ENCODE measurements at places on chromosomes 2 and 18.

- DNase-seq = no peak
These were observed 1.6 kb upstream of the PDCL3 start for GRCh38 chr2:100561191-100561590.

- no peak for DNase-seq
These were observed 356.3 kb downstream of the PARD3B start for GRCh38 chr2:204901591-204901990.

DNA sequence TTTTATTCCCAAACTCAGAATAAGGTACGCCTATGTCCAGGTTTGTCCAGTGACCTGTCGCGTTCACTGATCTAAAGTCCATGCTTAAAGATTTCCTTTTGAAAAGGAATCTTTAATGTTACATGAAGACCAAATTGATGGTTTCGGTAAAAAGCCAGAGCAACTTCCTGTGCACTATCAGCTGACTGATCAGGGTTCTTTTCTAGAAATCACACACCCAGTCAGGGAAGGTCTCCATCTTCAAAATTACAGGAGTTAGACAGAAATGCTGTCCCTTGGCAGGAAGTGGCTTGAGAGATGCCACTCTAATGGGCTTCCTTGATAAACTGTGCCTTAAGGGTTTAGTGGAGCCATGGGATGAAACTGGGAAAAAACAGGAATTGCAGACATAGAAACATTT lies 14.7 kb upstream of the ARHGAP25 start:
- DNase-seq = no peak

GRCh38 chr2:203782262-203782976 lies 76.0 kb downstream of the CD28 start:
- DNase-seq = peak; percentile 30

DNA sequence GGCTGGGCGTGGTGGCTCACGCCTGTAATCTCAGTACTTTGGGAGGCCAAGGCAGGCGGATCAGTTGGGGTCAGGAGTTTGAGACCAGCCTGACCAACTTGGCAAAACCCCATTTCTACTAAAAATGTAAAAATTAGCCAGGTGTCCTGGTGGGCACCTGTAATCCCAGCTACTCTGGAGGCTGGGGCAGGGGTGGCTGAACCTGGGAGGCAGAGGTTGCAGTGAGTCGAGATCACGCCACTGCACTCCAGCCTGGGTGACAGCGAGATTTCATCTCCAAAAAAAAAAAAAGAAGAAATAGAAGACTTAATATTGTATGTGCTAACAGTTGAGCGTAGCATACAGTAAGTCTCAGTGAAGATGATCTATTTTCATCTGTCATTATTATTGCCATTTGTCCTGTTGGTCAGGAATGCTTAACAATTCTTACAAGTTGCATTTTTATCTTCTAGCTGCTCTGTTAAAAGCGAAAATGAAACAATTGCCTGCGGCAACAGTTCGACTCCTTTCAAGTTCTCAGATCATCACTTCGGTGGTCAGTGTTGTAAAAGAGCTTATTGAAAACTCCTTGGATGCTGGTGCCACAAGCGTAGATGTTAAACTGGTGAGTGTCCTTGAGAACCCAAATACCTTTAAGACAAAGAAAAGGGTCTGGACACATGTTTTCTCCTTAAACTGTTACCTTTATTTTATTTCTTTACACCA lies 7.2 kb downstream of the PMS1 start:
- DNase-seq = no peak

- DNase-seq = no peak
These were observed 269.0 kb downstream of the ICOS start for GRCh38 chr2:204205538-204205937.
